ENCODE measurements at places on chromosomes 5 and 9. TPM values are rescaled to one million over a fixed set of nuclear protein-coding genes. Genes with fewer than 3 reads are reported as not detected.

- ATAC-seq, result no peak
Measured at GRCh38 chr9:117145811-117146490, 268.9 kb downstream of the ASTN2 start.

GRCh38 chr5:6427694-6428093 lies 21.0 kb upstream of the UBE2QL1 start:
- ATAC-seq, result no peak

DNA sequence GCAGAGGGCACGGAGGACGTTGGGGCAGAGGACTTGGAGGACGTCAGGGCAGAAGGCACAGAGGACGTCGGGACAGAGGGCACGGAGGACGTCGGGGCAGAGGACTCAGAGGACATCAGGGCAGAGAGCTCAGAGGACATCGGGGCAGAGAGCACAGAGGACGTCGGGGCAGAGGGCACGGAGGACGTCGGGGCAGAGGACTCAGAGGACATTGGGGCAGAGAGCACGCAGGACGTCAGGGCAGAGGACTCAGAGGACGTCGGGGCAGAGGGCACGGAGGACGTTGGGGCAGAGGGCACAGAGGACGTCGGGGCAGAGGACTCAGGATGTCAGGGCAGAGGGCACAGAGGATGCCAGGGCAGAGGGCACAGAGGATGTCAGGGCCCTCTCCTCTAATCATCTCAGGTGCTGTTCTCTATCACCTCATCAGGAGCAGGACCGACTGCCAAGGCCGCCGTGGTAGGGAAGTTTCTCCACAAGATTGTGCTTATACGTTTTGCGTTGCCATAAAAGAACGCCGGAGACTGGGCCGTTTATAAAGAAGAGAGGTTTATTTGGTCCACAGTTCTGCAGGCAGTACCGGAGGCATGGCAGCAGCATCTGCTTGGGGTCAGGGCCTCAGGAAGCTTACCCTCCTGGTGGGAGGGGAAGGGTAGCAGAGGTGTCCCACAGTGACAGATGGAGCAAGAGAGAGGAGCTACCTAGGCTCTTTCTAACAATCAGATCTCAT lies 29.4 kb upstream of the ADAMTS2 start:
- ATAC-seq, result no peak

- ATAC-seq, result no peak
Measured at GRCh38 chr5:173730632-173731298, 114.3 kb upstream of the BOD1 start.

SLC36A3 gene
- total RNA-seq, result not detected

MYORG gene
- total RNA-seq, result 5.4 TPM

All from esophagus mucosa (tissue), 1 donor.